ENCODE measurements at places on chromosomes 3 and 15.

DNA sequence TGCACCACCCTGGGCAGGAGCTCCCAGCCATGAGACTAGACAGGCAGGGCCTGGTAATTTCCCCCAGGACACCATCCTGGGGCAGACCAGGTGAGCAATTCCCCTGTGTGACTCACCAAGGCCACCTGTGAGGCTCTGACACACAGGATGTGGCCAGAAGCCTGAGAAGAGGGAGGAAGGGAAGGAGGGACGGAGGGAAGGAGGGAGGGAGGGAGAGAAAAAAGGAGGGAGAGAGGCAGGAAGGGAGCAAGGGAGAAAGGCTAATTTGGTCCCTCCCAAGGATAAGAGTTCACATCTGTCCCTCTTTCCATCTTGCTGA, 25.9 kb downstream of the WNT7A start:
- no peak for DNase-seq

DNA sequence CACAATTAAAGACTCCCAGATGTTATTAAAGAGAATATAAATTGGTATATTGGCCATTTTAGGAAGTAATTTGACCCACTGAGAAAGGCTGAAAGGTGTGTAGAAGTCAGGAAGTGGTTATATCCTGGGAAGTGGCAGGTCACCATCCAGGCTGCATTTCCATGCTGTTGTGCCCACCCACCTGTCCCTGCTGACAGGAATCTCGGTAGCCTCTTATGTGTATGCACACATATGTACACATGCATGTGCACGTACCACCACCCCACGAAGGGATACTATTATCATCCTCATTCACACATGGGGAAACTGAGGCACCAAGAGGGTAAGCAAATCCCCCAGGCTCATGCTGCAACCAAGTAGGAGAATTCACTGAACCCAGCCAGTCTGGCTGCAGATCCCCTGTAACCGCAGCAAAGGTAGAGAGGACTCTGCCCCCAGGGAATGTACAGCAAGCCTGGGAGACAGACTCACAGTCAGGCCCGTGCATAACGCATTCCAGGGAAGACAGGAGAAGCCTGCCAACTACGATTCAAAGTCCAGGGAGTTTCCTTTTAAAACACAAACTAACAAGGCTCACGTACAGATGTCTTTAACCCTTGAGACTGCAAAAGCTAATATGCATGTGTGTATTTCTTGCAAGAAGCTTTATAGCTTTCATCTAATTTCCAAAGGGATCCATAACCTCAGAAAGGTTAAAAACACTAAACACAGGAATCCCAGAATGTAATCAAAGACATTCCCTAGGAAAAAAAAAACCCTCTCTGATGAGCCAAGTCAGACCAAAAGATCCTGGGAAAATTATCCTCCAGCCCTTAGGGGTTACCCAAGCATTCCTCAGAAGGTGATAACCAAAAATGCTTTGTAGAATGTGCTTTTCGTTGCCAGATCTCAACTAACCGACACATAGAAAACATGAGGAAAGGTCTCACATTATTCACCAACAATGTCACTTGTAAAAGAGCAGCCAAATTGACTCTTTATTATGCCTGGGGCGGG, 129.6 kb downstream of the ADAMTS17 start:
- no peak for DNase-seq

DNA sequence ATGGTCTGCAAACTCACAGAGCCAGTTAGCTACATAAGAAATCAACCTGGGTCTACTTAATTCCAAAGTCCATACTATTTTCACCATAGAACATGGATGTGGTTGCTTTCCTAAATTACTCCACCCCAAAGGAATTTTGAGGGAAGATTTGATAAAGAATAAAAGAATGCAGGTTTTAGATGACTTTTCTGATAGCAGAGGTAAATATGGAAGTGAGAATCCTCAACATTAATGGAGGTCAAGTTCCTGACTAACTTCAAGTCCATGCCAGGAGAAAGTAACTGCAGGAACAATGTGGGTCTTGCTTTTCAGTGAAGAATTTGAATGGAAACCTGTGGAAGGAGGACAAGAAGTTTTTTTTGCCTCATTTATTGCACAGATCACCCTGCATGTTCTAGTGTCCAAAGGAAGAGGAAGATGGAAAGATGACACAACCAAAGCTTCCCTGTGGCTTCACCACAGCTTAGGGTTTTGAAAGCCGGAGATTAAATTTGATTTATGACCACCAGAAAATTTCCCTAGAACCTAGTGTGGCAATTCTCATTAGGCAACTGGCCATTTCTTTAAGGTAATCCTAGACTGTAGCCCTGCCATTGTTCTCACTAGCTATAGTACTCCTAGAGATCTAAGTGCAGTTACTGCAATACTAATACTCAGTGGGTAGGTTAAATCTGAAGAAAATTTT, 429.7 kb downstream of the RAP2B start:
- no peak for DNase-seq

GRCh38 chr3:196143708-196144382, 62.0 kb upstream of the TFRC start:
- DNase-seq = no peak

DNA sequence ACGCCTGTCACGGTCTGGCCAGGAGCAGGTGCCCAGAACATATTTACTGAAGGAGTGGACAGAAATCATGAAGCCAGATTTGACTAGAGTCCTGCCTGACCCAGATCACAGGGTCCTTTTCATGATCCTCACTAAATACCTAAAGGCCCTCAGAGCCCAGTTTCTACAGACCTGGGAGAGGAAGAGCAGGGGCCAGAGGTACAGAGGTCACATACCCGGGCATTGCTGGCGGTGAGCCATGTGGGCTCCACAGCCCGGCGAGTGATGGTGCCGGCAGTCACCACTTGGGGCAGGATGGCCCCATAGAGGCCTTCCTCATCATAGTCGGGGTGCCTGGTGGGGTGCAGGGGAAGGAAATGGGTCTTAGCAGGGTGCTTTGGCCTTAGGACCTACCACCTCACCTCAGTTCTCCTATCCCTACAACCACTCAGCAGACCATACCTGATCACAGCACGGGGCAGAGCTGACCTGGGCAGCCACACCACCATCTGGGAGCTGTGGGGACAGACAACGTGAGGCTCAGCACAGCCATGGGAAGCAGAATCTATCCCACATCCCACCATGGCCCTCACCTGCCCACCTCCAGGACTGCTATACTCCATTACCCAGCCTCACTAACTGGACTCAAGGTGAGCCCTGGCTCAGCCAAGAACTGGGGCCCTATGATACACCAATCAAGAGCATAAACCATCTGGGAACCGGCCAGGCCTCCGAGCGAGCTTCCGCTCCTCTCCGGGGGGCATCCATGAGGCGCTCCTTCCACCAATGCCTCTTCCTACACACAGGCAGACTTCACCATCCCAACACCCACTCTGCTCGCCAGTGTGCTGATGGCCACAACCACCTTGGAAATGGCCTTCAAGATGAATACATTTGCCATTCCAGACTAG, 12.9 kb downstream of the POLG start:
- DNase-seq = no peak

DNA sequence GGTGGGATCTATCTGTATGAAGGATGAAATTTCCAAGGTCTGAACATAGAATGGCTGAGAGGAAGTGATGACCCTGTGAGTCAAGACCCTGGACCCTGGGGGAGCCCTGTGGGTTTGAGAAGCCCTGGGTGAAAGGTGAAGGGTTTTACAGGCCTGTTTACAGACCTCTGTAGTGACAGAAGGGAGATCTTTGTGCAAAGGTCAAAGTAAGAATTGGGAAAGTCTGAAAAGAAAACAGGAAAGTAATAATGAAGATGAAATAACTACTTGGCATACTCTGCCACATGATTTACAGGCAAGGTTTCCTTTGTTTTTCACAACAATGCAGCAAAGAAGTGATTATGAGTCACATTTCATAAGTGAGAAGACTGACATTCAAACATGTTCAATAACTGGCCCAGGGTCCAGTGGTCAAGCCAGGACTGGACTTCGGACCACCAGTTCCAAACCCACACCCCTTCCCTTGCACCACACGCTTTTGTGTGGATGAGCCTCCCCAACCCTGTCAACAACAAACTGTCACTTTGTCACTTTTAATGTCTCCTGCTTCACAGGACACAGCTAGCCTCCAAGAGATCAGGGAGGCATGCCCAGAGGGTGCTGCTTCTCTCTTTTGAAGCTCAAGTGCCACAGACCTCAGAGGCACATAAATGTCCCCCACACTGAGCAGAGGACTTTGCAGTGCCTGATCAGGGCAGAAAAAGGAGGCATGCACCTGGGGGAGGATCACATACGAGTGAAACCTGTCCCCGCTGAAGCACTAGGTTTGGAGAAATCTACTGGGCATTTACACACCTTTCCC, 21.5 kb downstream of the CD86 start:
- DNase-seq = no peak

- no peak for DNase-seq
Observed at GRCh38 chr15:31758126-31758525, 272.2 kb upstream of the CHRNA7 start.

DNA sequence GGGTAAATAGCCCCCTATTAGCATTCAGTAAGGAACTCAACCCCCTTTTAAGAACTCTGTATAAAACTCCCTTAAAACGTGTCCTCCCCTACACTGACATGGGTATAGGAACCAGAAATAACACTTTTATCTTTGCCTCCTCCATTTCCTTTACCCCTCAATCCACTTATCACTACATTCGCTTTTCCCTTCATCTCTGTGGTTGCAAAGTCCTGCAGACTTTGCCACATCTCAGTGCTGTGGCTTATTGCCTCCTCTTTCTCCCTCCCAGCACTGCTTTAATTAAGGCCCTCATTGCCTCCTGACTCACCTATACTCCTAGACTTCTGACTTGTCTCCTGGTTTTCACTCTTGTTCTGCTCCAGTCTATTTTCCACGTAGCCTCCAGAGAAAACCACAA, 94.3 kb upstream of the GADL1 start:
- DNase-seq = no peak

- no peak for DNase-seq
Observed at GRCh38 chr3:59512066-59512465, 462.2 kb upstream of the CFAP20DC start.

- no peak for DNase-seq
Observed at GRCh38 chr15:57570340-57570739, 21.4 kb upstream of the MYZAP start.

- DNase-seq = no peak
Observed at GRCh38 chr15:68379759-68380290, 52.1 kb downstream of the ITGA11 start.

DNA sequence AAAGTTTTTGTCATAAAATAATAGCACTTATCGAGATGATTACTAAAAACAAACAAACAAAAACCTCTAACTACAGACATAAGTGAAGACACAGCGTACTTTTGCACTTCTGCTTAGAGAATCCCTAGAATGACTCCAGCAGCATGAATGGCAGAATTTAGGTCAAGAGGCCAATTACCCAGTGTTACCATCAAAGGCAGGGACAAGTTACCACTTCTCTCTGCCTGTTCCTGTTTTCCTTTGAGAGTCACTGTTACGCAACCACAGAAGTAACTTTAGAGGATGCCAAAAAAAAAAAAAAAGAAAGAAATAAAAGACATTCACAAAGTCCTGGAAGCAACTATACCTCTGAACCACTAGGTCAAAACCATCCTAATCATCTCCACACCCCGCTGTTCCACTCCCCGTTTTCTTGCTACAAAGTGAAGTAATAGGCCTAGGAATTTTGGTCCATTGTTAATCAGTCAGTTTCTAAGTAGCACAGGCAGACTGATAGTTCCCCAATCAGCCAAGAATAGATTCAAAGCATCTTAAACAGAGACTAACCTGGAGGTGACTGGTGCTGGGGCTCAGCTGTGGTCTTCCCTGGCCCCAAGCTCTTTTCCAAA, 41.9 kb downstream of the FMN1 start:
- DNase-seq = no peak

- DNase-seq = no peak
Observed at GRCh38 chr3:37963016-37963415, 27.6 kb upstream of the VILL start.

DNA sequence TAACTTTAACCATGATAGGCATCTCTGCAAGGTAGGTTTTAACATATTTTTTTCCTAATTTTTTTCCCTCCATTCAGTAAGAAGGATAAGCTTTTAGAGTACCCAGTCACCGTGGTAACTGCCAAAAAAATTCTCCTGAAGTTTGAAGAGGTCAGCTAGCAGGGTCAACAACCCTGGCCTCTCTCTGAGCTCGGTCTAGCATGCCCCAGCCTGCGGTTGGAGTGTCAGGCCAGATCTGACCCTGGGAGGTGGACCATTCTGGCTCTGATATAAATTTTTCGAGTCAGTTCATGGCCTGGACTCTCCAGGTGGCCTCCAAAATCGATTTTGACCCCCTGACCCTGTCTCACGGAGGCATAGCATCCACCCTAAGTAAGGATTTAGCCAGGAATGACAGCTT, 29.7 kb downstream of the SOX2 start:
- no peak for DNase-seq

DNA sequence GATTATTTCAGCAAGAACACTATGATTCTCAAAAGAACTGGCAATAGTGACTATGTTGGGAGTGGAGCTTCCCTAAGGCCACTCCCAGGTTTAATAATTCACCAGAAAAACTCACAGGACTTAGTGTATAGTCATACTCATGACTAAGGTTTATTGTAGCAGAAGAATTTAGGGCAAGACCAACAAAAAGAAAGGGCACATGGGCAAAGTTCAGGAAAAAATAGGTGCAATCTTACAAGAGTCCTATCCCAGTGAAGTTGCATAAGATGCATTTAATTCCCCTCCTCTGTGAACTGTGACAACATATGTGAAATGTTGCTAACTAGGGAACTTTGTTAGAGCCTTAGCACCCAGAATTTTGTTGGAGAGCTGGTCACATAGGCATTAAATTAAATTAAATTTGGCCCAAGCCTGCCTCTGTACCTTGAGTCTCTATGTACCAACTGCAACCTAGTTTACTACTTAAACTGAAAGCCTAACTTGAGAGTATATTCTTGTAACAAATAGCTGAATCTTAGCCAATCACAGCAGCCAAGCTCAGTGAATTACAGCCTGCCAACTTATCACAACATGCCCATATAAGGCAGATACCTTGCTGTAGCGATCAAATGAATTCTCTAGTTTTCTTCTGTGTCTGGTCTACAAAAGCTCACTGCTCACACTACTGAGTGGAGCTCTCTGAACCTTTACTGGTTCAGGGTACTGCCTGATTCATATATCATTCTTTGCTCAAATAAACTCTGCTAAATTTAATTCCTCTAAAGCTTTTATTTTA, 386.2 kb upstream of the ARHGEF26 start:
- no peak for DNase-seq

DNA sequence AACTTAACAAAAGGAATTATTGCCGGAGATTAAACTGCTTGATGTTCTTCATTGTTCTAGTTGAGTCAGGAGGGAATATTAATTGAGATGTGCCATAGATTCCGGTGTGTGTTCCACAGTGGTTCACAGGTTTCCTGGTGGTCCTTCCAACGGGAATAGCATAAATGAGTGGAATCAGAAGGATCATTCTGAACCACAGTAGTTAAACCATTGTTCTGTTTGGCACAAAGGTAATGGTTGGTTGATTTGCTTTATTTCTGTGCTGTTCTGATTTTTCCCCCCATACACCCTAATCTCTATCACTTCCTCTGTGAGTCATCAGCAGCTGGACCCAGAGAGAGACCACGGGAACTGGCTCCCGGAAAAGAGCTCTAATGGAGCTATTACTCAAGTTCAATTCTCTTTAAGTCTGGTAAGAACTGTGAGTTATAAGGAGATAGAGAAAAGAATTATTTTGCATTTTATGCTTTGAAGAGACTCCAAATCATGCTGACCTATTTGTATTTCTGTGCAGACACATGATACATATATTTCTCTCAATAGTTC, 627.2 kb downstream of the ZIC1 start:
- no peak for DNase-seq

GRCh38 chr3:78516937-78517336, 1250.9 kb downstream of the ROBO1 start:
- no peak for DNase-seq

Data from T47D (cell line).